ENCODE measurements at places on chromosomes 7 and 10.

DNA sequence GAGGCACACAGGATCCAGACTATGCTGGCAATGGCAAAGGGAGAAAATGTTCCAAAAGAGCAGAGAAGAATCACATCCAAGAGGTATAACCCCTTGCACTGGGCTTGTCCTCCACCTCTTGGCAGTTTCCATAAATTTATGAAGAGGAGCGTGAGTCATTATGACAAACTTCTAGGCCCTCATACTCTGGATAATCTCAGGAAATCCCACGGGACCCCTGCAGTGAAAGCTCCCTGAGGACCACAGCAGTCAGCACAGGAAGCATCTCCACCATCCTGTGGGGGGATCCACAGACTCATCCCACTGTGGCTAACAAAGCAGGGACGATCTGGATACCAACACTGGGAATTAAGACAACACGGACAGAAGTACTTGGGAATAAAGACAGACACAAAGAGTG, 30.3 kb upstream of the GPAM start:
- no peak for DNase-seq

GRCh38 chr7:227926-228325, 35.6 kb downstream of the FAM20C start:
- no peak for DNase-seq

GRCh38 chr7:104926601-104927041, 87.4 kb upstream of the KMT2E start:
- DNase-seq: no peak

DNA sequence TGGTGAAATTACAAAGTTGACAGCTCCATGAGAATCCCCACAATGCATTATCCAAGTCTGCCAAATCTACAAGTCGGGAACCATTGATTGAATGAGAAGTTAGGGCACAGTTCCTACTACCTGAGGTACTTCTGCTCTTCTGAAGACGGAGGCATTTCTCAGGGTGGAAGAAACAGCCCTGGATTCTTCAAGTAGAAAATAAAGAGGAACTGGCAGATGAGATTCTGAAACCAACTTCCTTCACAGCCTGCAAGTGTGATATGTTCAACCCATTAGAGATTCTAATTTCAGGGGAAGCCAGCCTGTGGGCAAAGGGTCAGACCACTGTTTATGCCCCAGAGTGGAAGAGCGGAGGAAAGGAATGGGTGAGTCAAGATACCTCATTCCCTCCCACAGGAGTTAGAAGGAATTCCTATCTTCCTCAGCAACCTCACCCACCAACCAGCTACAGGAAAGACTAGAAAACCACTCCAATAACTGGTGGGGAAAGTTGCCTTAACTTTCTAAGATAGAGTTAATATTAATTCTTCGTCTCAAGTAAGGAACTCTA, 50.5 kb upstream of the BMPER start:
- no peak for DNase-seq

- no peak for DNase-seq
Observed at GRCh38 chr10:13317474-13317873, 17.6 kb upstream of the PHYH start.

DNA sequence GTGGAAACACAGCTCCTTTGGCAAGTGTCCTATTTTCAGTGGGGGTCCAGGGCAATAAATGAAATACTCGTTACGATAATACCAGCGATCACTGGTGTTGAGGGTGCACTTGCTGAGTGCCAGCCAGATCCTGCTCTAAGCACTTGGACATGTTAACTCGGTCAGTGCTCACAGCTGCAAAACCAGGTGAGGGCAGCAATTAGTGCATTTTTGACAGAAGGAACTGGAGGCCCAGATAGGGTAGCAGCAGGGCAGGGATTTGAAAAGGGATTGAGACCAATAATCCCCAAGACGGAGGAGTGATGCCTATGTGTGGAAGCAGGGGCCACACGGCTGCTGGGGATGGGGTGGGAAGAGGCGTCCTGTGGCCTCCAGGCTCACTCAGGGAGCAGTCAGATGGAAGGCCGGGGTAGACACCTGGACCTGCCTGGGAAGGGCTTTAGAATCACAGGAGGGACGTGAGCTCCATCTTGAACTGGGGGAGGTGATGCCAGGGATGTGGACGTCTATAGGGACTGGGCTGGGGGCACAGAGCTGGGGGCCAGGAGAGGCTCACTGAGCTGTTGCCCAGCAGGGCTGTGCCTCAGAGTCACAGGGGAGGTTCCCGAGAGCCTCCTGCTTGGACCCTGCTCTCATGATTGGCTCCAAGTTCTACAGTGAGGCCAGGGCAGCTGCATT, 14.3 kb downstream of the PTPRE start:
- DNase-seq: no peak

DNA sequence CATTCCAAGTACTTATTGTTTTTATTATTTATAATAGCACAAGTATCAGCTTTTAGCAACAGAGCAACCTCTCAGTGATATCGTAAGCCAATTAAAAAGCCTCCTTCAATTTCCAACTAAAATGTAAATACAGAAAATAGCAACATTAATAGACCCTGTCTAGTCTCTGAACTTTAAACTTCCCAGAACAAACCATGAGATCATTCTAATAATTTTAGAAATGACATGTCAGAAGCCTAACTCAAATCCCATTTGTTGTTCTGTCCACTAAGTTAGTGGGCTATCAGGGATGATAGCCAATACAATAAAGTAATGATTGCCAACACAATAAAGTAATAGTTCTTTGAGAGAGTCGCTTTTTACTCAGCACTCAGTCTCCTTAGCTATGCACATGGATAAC, 22.3 kb upstream of the LRRN3 start:
- no peak for DNase-seq

- DNase-seq: no peak
Observed at GRCh38 chr7:156969972-156970420, 20.5 kb downstream of the NOM1 start.

DNA sequence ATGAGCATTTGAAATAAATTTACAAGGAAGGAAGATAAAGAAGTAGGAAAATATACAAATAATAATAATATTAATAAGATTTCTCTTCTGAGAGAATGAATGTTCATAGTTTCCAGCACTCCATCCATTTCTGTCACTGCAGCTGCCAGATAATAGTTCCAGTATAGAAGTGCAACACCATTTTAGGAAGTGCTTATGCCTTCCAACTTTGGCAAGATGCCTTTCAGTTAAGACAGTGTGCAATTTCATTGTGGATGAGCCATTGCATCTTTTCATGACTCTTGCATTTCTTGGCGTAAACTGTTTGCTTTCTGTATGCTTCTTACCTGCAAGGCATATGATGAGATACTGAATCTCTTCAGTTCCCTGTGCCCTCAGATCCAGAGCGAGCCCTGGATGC, 185.0 kb downstream of the PDE1C start:
- DNase-seq: no peak

DNA sequence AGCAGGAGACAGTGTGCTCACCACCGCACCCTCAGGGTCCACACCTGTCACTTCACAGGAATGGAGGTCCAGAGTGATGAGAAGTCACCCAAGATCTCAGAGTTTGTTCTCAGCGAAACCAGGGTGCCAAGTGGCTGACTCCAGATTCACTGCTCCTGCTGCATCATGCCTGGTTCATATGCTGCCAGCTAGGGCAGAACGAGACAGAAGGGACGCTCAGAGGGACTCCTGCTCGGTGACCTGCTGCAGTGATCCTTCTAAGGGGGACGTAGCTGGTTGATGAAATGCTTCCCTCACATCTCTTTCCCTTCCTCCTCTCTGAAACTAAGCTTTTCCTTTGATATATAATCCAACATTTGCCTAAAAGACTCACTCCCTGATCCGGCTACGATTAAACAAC, 248.5 kb downstream of the SFMBT2 start:
- no peak for DNase-seq
